ENCODE measurements at places on chromosomes 2 and 18.
A peak's percentile ranks its signal among the peaks of the same experiment; 100 is the strongest.

- peak; percentile 66 for DNase-seq
Measured at GRCh38 chr18:26548415-26549262, at the start of gene KCTD1. TSS of gene KCTD1 (minus strand) at chr18:26548553. CDS start at chr18:26548536, 17 bp downstream.

DNA sequence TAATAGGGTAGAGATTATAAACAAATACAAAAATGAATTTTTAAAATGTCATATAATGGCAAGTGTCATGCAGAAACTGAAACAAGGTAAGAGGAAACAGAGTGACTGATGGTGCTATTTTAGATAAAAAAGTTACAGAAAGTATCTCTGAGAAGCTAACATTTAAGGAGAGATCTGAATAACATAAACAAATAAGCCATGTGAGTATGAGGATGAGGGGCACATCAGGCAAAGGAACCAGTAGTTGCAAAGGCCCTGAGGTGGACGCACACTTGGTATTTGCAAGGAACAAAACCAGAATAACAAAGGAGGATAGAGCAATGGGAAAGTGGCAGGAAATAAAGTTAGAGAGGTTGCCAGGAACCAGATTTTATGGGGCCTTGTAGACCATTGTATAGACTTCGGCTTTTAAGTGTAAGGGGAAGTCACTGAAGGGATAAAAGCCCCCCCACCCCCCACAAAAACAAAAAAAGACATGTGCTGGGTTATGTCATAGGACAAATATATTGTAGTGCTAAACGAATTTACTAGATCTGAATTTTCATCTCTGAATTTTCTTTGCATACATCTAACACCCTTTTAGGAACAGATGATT lies 159.2 kb downstream of the DTNB start:
- no peak for DNase-seq

- no peak for DNase-seq
Measured at GRCh38 chr2:241851325-241852115, 7.2 kb downstream of the PDCD1 start.

DNA sequence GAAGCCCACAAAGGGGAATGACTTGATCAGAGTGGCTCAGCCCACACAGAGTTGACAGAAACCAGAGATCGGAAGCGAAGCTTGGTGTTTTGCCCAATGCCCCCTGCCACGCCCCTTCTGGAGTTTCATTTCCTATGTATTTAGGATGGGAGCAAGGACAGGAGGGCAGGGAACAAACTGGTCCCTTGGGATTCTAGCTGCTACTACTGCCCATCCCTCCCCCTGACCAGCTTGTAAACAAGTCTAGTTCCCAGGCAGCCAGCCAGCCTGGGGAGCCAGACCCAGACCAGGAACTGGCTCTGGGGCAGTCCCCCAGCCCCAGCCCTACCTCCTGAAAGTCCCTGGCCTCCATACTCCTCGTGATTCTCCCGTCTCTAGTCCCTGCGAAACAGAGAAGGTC lies 8.3 kb downstream of the WNT6 start:
- no peak for DNase-seq

DNA sequence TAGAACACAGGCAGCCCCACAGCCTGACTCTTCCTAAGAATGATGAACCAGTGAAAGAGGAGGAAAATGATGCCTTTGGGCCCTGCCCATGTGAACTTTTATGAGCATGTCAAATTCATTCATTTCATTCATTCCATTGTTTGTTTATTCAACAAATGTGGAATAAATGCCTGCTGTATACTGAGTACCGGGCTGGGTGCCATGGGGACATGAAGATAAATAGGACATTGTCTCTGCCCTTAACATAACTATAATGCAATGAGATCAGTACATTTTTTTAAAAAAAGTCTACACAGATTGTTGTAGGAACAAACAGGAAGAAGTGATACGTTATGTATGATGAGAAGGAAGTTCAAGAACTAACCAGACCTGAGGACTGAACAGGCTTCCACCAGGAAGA lies 14.7 kb downstream of the MREG start:
- no peak for DNase-seq

- DNase-seq, result no peak
Measured at GRCh38 chr2:166609183-166609959, 115.3 kb upstream of the SCN7A start.
